ENCODE measurements at places on chromosomes 7 and 10.

DNA sequence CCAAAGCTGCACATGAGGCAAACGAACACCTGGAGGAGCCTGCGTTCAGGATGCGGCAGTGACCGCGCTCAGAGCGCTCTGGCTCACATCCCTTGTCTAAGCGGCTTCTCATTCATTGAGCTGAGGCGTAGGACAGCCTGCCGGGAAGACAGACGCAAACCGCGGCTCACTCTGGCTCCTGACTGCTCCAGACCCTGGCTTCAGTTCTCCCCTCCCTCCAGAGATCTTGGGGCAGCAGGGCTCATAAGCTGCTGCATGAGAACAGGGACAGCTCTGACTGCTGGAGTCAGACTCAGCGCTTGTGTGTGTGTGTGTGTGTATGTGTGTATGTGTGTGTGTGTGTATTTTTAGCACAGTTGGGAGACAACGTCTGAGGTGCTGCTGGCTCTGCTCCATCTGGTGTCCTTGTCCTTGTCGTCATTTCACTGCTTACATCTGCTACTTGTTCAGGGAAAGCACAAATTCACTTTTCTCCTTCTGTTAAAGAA lies 15.8 kb upstream of the LYZL2 start:
- peak; percentile 7 for DNase-seq

DNA sequence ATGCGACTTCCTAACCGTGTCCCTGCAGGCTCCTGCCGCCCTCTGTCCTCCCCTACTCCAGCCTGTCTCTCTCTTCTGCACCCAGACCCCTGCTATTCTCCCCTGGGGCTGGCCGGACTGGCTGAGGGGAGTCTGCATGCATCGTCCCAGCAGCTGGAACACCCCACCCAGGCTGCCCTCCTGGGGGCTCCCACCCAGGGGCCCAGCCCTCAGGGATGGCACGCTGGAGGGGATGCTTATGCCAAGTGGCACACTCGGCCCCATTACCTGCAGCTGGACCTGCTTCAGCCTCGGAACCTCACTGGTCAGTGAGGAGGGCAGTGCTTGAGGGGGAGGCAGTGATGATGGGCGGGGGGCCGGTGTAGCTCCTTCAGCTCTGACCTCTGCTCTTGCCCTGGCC lies 21.7 kb upstream of the ZNF467 start:
- DNase-seq, result no peak

DNA sequence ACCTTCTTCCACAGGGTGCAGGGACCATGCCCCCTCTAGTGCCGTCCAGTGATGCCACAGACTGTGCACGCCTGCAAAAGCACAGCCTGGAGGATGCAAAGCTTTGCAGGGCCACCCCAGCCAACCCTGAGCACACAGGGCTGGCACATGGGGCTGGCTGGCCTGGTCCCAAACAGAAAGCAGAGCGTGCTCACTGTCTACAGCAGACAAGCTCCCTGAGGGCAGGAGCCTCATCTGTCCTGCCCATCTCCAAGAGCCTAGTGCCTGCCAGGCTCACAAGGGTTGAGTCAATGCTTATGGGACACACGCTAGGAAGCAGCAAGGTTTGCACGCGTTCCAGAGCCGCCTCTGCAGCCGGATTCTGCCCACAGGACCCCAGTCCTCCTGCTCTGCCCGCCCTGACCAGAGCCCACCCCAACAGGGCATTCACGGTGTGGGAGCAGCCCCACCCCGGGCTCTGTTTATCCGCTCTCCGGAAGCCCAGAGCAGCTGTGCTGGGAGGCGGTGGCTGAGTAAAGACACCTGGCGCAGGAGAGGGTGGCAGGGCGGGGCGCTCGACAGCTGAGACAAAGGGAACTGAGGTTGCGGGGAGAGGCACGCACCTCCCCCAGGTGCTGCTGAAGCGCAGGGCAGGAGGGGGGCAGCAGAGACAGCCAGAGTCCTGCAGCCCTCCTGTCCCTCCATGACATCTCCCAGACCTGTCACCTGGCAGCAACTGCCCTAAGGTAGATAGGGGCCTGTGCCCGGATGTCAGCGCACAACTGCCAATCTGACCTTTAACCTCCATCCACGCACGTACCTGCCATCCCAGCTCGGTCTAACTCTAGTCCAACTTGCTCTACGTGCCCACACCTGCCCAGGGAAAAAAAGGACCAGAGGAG lies 4.3 kb downstream of the KCNH2 start:
- DNase-seq, result no peak

DNA sequence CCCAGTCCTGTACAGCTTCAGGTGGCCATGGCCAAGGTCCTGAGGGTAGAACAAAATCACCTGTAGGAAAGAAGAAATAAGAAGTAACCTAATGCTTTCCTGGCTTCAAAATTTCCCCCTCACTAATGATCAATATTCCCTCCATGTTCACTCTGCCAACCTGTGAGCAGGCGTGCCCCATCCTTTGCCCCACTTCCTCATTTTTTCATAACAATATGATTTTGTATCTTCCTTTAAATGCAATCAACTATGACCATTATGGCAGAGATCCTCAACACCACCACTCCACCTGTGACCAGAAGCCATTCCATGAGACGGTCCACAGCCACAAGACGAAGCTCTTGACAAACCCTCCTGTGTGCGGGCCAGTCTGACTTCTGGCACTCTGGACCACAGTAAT lies 7.0 kb downstream of the MSS51 start:
- DNase-seq, result no peak

DNA sequence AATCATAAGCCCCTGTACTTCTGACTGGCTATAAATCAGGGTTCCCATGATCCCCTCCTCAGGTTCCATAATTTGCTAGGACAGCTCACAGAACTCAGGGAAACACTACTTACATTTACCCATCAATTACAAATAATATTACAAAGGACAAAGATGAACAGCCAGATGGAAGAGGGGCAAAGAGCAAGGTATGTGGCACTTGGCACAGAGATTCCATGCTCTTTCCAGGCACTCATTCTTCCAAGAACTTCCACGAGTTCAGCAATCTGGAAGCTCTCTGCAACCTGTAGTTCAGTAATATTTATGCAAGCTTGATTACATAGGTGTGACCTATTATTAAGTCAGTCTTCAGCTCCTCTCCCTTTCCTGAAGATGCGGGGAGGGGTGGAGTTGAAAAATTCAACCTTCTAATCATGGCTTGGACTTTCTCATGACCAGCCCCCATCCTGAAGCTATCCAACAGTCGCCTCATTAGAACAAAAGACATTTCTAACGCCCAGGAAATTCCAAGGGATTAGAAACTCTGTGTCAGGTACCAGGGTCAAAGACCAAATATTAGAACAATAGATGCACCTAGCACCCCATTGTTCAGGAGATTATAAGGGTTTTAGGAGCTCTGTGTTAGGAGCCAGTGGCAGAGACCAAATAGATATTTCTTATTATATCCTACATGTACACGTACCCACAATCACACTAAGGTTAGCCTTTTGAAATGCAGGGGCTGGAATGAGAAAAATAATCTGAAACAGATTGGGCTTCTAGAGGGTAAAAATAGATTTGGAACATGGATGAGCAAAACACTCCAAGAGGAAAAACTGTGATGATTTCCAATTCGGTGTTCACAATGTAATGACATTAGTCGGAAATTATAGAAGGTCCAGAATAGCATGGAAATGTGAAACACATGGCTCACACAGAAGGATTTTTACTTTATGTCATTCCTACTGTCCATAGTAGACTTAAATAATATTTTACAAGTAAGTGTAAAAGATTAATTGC lies 7.0 kb downstream of the ANKMY2 start:
- DNase-seq, result no peak

DNA sequence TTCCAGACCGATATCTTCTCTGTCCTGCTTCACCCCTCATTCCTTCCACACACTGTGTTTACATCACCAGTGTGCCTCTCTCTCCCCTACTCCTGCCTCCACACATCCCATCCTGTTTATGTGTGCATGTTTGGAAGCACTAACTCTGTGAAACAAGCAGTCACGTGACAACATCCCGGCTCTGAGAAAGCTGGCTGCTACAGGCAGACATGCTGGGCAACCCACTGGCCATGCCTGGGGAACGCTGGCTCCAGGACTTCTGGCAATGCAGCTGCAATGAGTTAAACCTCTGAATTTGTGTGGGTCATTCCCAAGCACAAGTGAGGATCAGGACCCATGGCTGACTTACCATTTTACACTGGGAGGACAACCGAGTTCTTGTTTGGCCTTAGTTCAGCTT lies 74.0 kb downstream of the WNT2 start:
- peak; percentile 11 for DNase-seq

DNA sequence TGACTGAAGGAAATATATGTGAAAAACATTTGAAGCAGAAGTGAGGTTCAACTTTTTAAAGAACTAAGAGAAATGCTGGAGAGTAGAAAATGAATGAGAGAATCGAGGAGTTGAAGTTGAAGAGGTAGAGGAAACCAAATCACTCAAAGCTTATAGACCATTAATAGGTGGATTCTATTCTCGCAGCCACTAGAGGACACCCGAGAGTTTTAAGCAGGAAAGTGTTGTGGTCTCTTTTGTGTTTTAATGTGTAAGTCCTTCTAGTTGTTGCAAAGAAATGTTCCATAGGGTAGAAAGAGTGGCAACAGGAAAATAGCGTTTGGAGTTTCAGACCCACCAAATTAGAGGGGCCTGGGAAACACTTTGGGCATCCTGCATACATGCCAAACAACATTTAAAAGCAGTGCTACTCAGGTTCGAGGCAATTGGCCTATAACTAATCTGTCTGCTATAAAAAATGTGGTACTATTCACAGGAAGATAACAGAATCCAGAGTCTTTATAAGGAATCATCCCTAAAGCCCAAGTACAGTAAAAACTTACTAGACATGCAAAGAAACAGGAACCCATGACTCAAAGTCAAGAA lies 75.3 kb upstream of the TAS2R16 start:
- DNase-seq, result no peak

GRCh38 chr10:338171-339037 lies 203.1 kb downstream of the ZMYND11 start:
- DNase-seq, result no peak

- no peak for DNase-seq
These were observed 11.7 kb downstream of the TRPV6 start for GRCh38 chr7:142873871-142874270.
